Posterior vena cava (tissue), 2 donors: ENCODE measurements at places on chromosomes 6 and 20. TPM values are rescaled to one million over a fixed set of nuclear protein-coding genes. Genes with fewer than 3 reads are reported as not detected.

PRRT1 gene
- total RNA-seq = 2.6 TPM

SLC24A3 gene
- 20.4 TPM for total RNA-seq

ENPP4 gene
- 14.6 TPM for total RNA-seq

NNAT gene
- total RNA-seq = 0.65 TPM

- no peak for DNase-seq
Measured at GRCh38 chr6:151136141-151136755, 103.5 kb upstream of the AKAP12 start.

PTCHD4 gene
- total RNA-seq = 1.2 TPM

- DNase-seq = no peak
Measured at GRCh38 chr6:131740161-131740560, 29.3 kb upstream of the CTAGE9 start.

DNA sequence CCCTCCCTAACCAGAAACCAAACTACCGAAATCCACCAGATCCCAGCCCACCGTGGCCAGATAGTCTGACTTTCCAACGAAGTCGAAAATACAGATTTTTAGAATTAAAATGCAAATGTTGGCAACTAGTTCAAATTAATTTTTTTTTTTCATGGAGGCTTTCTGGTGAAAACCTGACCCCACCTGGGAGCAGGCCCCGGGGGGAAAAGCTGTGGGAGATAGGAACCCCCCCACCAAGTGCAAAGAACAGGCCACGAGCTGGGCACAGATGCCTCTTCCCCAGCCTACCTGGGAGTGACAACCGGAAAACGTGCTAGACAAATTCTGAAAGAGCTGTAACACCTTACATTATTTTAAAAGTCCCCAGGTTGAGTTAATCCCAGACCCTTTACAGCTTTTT lies 333.8 kb downstream of the PREX1 start:
- DNase-seq = no peak

- DNase-seq = no peak
Measured at GRCh38 chr6:163565140-163565539, 150.6 kb downstream of the QKI start.

OGFR gene
- 27.7 TPM for total RNA-seq

MAP1LC3A gene
- 36.1 TPM for total RNA-seq

GRCh38 chr20:14178952-14179351 lies 158.5 kb downstream of the FLRT3 start:
- DNase-seq = no peak

GRCh38 chr6:125224231-125224861 lies 70.8 kb downstream of the TPD52L1 start:
- no peak for DNase-seq

DPPA5 gene
- total RNA-seq = not detected

KIAA0408 gene
- total RNA-seq = 2.4 TPM

DNA sequence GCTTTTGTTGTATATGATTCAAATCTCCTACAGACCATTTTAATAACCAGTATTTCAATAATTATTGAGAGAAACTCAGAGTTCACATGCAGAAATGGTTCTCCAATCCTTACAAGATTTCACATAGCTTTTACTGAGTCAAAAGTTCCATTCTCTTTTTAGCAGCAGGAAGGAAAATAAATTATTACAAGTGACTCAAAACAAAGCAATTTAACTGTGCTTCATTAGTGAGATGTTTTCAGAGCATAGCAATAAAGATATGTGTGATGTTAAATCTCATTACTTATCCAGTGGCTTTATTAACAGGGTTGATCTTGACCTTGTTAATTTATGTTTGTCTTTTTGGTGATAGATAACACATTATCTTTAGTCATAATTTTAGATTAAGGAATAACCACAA lies 22.0 kb downstream of the KIF13A start:
- DNase-seq = no peak

GRCh38 chr6:20554326-20554725 lies 20.1 kb downstream of the CDKAL1 start:
- DNase-seq = no peak

DNA sequence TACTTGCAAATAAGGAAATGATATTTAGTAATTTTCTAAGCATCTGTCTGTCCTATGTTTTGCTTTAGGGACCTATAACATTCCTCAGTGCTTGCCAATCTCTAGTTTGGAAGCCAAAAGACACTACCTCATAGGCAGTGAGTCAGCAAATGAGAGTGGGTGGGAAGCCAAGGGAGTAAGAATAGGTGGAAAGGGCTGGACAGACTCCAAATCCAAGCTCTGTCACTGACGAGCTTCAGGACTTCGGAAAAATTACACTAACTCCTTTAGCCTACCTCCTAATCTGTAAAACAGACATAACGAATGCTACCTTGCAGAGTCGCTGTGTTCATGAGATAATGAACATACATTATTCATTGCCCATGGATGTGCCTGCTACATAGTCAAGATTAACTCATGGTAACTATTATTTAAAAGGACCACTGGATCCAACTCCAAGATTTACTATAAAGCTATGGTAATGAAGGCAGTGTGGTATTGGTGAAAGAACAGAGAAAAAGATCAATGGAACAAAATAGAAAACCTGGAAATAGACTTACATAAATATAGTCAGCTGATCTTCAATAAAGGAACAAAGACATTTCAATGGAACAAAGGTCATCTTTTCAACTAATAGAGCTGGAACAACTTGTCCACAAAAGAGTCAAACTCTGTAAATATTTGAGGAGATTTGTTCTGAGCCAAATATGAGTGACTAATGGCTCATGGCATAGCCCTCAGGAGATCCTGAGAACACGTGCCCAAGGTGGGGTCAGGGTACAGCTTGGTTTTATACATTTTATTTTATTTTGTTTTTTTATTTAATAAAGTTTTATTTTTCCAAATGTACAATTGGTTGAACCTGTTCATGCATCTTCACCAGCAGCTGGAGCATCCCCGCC lies 64.1 kb downstream of the FAM50B start:
- no peak for DNase-seq

DNA sequence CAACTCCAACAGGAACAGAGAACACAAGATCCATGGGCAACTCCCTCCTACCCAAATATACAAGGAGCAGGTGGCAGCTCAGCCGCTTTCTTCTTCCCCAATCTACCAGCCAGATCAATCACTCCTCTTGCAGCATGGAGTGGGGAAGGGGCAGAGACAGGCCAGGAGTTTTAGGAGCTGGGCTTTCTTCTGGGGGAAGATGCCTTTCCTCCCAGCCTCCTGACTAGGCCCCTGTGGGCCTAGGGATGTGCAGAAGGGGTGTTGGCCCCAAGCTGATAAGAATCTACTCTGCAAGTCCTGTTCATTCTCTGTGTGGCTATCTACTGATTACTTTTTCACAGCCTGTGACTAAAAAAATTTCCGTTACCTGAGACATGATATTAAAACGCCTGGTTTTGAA lies 189.0 kb downstream of the BCAS1 start:
- no peak for DNase-seq

ARMC12 gene
- 0.57 TPM for total RNA-seq

PTPRA gene
- 49.2 TPM for total RNA-seq

GJA10 gene
- not detected for total RNA-seq

CST11 gene
- not detected for total RNA-seq

DNA sequence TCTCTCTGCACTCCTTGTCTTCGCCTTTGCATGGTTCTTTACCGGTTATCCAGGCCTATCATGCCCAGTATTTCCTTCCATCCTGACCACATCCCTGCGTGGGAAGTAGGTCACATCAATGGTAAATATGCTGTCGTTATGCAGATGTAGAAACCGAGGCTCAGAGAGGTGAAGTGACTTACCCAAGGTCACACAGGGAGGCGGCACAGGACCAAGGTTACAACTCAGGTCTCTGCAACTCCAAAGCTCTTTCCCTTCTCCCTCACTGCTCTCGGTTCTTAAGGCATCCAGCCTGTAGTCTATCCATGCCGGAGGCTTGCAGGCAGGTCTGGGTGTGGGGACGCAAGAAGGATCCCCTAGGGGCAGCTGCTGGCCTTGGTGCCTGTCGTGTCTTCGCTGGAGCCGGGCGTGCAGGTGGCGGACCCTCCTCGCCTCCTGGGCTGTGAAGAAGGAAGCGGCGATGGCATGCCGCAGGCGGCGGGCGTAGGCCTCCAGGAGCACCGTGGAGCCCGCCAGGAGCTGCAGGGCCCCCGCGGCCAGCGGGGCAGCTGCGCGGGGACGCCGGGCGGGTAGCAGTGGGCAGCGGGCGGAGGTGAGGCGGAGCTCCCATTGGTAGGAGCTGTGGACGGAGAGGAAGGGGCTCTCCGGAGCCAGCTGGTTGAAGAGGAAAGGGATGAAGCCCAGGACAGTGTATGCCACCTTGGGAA lies 9.1 kb downstream of the OCSTAMP start:
- DNase-seq = no peak

TMEM217 gene
- total RNA-seq = 0.56 TPM

EFCAB8 gene
- total RNA-seq = 0.28 TPM

- peak; percentile 28 for DNase-seq
Measured at GRCh38 chr20:48605364-48606171, 222.2 kb downstream of the PREX1 start.

DNA sequence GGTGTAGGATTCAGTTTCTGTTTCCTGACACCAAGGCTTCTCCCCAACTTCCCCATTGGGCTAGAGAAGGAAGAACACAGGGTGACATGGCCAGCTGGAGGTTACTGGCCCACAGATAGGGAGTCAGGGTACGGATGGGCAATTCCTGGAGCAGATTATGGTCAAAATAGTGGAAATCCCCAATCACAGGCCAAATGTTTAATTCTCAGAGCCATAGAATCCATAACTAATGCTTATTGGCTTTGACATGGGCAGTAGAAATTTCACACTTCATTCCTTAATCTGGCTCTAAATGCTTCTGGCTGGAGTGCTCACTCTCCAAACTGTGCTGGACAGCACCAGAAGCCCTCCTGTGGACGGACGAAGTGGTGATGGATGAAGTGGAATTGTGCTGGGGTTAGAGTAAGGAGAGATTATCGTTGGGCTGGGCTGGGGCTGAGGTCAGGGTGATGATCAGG lies 887 bp downstream of the SIGLEC1 start:
- no peak for DNase-seq

SLC17A1 gene
- not detected for total RNA-seq

DNA sequence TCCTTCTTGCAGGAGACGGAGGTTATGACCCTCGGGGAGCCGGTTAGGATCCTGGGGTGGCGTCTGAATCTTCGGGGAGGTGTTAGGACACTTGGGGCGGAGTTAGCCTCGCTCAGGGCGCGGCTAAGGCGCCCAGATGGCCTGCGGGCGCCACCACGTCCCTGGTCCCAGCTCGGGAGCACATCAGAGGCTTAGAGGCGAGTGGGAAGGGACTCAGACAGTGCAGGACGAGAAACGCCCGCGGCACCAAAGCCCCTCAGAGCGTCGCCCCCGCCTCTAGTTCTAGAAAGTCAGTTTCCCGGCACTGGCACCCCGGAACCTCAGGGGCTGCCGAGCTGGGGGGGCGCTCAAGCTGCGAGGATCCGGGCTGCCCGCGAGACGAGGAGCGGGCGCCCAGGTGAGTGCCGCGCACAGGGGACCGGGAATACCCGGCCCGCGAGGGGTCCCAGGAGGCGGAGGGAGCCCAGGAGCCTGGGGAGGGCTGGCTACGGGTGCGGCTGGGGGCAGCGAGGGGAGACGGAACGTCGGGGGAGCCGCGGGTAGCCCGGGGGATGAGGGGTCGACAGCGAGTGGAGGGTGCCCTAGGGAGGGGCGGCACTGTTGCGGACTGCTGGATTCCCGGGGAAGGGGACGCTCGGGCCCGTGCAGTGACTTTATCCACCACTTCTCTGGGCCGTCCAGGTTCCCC lies at the start of gene HCK:
TSS of gene HCK (plus strand) at position 153 of the 688 bp plus-strand sequence.
- DNase-seq = peak; percentile 89

- DNase-seq = no peak
Measured at GRCh38 chr6:5865506-5866031, 141.2 kb downstream of the NRN1 start.
